Globus pallidus (tissue), 1 donor: ENCODE measurements at places on chromosomes 2 and 18.

DNA sequence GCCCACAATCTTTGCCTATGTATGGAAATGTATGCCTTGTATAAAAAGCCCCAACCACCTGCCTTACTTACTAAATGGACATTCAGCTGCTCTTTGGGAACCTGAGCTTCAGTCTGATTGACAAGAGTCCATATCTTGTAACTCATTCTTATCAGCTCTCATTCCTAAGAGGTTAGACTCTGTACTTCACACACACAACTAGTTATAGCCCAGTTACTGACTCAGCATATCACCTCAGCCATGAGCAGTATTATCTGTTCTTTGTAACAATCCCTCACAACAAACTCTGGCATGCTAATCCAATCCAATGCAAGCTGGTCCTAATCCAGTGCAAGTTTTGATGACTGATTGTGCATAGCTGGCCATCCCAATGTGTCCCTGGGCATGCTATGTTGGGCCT lies 250.6 kb downstream of the RIT2 start:
- DNase-seq: no peak

- DNase-seq: no peak
These were observed 1495.8 kb upstream of the TMEFF2 start for GRCh38 chr2:193690572-193690971.

- no peak for DNase-seq
These were observed 7.6 kb upstream of the COQ10B start for GRCh38 chr2:197445746-197446145.

DNA sequence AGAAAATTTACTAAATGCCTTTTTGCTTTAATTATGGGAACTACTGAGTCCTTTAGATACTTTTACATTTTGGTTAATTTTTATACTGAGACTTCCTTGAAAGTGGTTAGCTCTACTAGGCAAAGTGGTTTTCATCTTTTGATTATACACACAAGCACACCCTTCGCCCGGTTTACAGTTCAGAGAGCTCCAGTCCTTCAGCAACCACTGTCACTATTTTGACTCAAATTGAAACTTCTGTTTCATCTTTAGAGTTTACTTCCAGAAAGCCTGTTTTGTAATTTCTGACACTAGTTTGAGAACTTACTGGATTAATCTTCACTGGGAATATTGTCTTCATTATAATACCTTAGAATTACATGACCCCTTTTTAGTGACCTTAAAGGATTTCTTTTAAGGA lies 140.3 kb upstream of the FOSL2 start:
- no peak for DNase-seq

GRCh38 chr2:29114586-29114945 lies 649 bp upstream of the CLIP4 start:
- peak; percentile 61 for DNase-seq

GRCh38 chr2:203697190-203697589 lies 9.2 kb upstream of the CD28 start:
- no peak for DNase-seq

DNA sequence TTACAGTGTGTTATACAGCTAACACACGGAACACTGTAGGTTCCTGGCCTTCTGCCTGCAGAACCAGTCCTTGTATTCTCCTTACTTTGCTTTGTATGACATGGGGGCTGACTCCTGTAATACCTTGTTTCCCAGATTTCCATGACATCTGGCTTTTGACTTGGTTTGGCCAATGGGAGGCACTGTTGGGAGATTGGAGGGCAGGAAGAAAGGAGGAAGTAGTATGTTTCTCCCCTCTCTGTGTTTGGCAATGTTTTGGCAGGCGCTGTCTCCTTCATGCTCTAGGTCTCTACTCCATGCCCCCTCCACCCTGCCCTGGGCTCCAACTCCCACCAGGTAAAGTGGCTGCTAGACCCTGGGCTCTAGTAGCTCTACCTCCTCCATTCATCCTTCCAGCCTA lies 331.1 kb upstream of the SLC14A2 start:
- no peak for DNase-seq

DNA sequence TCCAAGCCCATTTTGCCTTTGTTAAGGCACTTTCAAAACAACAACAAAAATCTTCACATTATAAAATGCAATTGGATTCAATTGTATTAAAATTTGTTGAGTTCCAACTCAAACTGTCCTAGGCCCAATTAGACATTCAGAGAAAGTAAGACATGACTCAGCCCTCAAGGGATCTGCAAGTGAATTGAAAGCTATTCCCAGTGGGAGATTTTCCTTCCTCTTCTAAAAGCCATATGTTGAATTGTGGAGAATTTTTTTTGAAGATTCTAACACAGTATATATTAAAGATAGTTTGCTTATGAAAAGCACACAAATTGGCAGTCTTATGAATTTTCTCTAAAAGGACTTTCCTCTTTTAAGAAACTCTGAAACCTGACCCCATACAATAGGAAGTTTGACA lies 268.0 kb upstream of the PARD3B start:
- no peak for DNase-seq

- no peak for DNase-seq
These were observed 437.9 kb downstream of the TXNL1 start for GRCh38 chr18:56200381-56200911.

DNA sequence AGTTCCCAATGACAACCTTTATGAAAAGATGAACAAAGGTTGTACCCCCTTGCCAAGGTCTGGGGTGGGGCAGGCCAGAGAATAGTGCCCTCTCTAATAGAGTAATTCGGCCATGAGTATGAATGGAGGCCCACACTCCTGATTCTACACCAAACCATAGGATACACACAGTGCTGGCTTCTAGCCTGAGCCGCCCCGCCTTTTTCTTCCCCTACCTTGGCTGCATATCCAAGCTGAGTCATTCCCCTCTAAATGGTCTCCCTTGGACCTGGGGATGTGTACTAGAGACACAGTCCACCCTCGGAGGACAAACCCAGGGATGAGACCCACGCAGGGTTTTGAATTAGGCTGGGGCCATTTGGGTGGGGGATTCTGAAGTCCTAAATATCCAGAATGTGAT lies 107.2 kb upstream of the CAPN13 start:
- DNase-seq: no peak

DNA sequence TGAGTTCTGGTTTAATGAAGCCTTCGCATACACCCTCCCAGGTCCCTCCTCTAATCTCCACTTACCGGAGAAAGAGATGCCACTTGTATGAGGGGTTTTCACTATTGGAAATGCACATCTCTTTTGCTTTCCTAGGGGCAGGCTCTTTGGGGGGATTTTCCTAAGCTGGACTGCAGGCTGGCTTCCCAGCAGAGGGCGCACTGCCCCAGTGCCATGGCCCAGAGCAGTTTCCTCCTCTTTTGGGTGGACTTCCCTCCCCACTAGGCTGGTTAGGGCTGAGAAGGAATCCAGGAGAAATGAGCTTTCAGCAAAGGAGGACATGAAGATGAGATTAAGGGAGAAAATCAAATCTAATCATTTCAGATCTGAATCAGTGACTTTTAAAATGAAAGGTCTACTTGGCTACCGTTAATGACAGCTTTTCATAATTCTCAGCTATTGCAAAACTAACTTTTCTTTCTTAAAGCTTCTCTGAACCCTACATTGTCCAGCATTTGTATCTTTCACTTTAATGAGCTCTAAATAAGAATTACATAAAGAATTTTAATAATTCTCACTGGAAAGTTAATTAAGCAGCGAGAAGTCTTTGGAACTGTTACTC lies 784.1 kb upstream of the FANCL start:
- DNase-seq: peak; percentile 16

DNA sequence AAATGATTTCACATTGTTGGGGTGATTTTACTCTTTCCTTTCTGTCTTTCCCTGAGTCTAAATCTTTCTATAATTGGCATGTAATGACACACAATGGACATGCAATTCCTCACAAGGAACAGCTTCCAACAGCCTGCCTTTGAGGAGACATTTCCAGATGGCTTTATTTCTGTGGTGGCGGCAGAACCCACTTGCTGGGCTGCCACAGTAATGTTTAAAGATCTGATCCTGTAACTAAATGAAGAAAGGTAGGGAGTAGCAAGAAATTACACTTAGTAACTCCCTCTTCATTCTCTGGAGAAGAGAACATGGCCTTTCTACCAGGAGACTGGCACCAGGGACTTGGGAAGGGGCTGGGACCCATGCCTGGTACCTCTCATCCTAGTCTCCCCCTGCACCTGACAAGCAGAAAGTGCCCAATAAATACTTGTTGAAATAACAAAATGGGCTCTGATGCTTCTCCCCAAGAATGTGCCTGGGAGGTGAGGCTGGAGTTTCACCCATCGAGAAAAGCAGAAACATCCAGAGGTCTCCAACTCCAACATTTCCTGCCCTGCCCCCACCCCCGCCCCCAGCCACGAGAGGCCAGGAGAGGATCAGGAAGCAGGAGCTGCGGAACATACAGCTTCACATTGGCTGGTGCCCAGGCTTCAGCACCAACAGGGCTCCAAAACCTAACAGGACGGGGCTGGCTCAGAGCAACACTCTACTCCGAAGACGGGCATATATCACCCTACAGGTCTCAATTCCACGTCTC lies 92.1 kb downstream of the PXDN start:
- DNase-seq: no peak

GRCh38 chr2:230068016-230068650 lies 591 bp downstream of the SLC16A14 start:
- peak; percentile 46 for DNase-seq

DNA sequence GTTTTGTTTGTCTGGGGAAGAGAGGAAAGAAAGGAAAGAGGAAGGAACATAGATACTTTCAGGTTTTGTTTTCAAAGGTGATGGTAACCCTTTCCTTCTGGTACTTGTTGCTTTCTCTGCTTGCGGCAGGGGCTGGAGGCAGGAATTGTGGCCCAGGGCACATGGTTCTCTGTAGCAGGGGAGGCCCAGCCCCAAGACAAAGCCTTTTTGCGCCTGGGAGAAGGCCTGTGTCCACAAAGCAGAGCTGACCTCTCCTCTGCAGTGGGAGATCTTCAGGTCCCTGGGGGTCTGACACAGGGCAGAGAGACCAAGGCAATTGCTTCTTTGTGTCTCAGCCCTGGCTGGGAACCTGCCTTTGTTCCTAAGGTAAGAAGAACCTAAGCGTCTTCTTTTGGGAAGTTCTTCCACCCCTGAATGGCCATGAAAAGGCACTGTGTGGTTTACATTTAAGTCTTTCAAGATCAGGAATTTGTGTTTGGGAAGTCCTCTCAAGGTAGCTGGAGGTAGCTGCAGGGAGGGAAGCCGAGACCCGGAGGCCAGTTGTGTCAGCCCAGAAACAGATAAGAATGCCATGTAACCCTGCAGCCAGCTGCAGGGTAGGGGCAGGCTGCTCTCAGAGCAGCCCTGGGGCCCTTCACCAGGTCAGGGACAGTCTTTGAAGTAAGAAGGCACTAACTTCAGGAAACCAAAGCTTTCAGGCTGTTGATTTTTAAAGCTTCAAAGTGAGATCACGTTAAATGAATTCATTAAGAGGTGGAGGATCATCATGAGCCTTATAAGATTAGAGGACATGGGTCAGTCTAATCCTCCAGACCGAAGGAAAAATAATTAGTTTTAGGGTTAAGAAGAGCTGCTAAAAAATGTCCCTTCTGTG lies 119.3 kb downstream of the STPG4 start:
- no peak for DNase-seq

DNA sequence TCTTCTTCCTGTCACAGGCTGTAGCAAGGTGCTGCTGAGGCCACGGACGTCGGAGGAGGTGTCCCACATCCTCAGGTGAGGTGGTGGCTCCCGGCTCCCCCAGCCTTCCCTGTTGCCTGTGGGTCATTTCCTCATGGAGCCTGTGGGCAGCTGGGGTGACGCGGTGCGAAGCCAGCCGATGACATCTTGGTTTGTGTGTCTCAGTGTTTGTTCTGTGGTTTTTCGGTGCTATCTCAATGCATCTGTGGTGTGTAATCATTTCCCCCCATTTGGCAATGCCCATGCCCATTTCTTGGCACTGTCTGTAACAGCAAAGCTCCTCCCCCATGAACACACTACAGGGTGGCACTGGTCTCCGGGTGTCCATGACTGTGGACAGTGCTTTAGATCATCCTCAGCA lies 6.6 kb downstream of the D2HGDH start:
- DNase-seq: no peak

- DNase-seq: no peak
These were observed 197.4 kb downstream of the VAPA start for GRCh38 chr18:10111191-10111590.

GRCh38 chr2:38806015-38806732 lies 28.2 kb downstream of the GEMIN6 start:
- DNase-seq: no peak

DNA sequence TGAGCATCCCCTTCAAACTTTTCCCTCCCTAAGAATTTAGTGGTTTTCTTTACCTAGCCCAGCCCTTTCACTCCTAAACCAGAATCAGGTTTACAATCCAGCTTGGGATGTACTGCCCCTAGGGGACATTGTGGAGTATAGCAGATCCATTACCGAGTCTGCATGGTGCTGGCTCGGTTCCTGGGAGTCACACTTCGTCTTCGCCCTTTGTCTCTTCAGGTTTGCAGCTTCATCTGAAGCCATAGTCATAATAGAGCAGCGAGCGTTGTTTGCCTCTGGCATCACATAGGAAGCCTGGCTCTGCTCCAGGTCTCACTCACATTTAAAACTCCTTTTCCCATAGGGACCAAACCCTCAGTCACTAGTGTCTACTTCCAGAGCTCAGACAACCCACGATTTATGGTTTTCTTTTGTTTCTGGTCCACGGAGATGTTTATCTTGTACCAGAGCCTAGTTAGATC lies 16.8 kb upstream of the LYPD6 start:
- peak; percentile 27 for DNase-seq

- DNase-seq: peak; percentile 40
These were observed 161.2 kb upstream of the PIEZO2 start for GRCh38 chr18:11310476-11311086.

GRCh38 chr2:204451766-204452165 lies 93.5 kb upstream of the PARD3B start:
- no peak for DNase-seq

GRCh38 chr2:7706791-7707190 lies 789.6 kb downstream of the RNF144A start:
- DNase-seq: no peak

GRCh38 chr2:118774458-118775133 lies 72.9 kb downstream of the EN1 start:
- no peak for DNase-seq

- no peak for DNase-seq
These were observed 725.8 kb downstream of the SATB2 start for GRCh38 chr2:198731842-198732399.

DNA sequence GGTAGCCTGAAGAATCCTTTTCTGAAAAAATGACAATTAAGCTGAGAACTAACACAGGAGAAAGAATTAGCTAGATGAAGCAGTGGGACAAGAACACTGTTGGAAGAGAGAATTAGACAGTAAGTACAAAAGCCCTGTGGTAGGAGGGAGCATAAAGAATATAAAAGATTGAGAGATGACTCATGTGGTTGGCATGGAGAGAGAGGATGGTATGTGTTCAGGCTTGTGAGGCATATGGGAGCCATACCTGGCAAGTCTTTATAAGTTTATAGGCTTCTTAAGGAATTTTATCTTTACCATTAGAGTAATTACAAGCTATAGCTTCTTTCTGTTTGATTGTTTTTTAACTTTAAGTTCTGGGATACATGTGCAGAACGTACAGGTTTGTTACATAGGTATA lies 325.0 kb downstream of the ARL6IP6 start:
- no peak for DNase-seq

DNA sequence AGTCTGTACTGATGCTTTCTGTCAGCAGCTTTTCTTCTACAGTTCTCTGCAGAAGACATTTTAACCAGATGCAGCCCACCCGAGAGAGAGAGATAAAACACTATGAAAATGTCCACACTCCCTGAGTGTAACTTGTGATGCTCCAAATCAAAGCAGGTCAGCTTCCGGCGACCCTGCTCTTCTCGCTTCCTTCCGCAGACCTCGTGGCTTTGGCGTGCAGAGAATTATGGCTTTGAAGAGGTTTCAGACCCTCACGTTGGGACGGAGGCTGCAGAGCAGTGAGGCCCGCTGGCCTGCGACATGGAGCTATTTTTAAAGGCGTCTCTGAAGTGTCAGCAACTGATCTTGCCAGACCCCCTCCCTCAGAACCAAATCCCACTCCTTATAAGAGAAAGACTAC lies 41.8 kb downstream of the TMEM163 start:
- no peak for DNase-seq
